ENCODE measurements at places on chromosomes 1 and 21.
A peak's percentile ranks its signal among the peaks of the same experiment; 100 is the strongest.

GRCh38 chr1:29634746-29635335 lies 398.5 kb downstream of the PTPRU start:
- H3K27ac ChIP-seq = no peak overlapping the region
- no peaks in the 10 kb centered on the region for H3K4me1 ChIP-seq
- no peak overlapping the region for H3K4me3 ChIP-seq
- H3K27me3 ChIP-seq = no peaks in the 10 kb centered on the region

DNA sequence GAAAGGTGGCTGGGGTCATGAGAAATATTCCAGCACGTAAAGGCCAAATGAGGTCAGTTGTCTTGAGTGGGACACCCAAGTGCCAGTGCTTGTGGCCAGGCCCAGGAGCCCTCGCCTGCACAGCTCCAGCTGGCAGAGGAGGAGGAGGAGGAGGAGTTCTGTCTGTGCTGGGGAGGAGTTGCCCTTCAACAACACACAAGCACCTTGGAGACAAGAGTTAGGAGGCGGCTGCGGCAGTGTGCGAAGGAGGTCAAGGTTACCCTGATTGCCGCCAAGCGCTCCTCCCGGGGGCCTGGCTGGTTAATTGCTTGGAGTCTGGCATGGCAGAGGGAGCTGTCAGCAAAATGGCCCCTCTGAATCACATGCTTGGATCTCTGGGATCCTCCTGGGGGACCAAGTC lies 45.1 kb downstream of the GRIK3 start:
- DNase-seq = no peak
- H3K4me1 ChIP-seq = no peaks in the 10 kb centered on the region
- no peaks in the 10 kb centered on the region for H3K36me3 ChIP-seq

- H3K4me1 ChIP-seq = no peaks in the 10 kb centered on the region
- H3K36me3 ChIP-seq = no peaks in the 10 kb centered on the region
- H3K4me3 ChIP-seq = no peak overlapping the region
- DNase-seq = no peak
- H3K27me3 ChIP-seq = no peaks in the 10 kb centered on the region
- no peak overlapping the region for H3K27ac ChIP-seq
Observed at GRCh38 chr1:82542766-82543165, 742.0 kb downstream of the ADGRL2 start.

DNA sequence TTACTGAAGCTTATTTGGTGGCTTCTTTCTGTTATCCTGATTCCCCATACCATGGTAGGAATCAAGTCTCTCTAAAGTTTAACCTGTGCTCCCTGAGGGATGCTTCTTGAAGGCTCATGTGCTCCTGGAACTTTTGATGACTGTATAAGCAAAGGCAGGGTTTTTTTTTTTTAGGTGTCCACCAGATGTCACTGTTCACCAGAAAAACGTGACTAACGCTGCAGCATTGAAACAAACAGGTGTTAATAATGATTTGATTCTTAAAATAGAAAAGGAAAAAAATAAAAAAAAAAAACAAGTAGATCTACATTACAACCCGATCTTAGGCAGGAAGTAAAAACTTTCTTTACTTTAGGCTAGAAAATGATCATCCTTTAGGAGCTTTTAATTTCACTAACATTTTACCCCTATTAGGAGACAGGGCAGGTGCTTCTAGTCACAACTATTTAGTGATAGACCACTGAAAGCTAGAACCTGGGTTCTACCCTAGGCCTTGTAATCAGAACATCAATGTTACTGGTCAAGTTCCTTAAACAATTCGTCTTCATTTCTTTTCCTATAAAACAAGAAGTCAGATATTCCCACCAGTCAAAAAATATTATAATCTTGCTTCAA lies 223.0 kb downstream of the PLA2G4A start:
- peaks cover 13% of the 10 kb centered on the region for H3K4me1 ChIP-seq
- no peaks in the 10 kb centered on the region for H3K36me3 ChIP-seq
- no peaks in the 10 kb centered on the region for H3K27me3 ChIP-seq
- H3K4me3 ChIP-seq = no peak overlapping the region

DNA sequence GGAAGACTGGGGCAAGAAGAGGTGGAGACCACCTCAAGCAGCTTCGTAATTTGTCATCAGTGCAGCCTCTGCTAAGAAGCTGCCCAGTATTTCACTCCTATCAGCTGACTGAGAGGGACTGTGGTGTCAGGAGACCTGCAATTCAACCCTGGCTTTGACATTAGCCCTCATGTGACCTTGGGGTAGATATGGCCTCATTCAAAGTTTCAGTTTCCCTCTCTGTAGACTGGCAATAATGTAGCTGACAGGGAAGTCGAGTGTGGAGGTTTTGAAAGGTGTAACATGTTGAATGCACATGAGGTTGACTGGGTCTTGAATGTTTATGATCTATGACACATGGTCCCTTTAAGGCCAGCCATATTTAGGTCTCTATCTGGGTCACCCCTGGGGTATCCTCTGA lies 2.2 kb upstream of the SPRR4 start:
- no peak overlapping the region for H3K4me3 ChIP-seq
- no peak for DNase-seq
- H3K36me3 ChIP-seq = no peaks in the 10 kb centered on the region
- H3K27ac ChIP-seq = no peak overlapping the region
- H3K4me1 ChIP-seq = no peaks in the 10 kb centered on the region

- DNase-seq = no peak
- H3K4me1 ChIP-seq = no peaks in the 10 kb centered on the region
- no peak overlapping the region for H3K4me3 ChIP-seq
Observed at GRCh38 chr1:187665483-187665882, 836.7 kb downstream of the PLA2G4A start.

GRCh38 chr1:230698130-230698529 lies 15.8 kb downstream of the AGT start:
- peaks cover 4% of the 10 kb centered on the region for H3K36me3 ChIP-seq
- H3K4me1 ChIP-seq = no peaks in the 10 kb centered on the region
- no peak overlapping the region for H3K27ac ChIP-seq
- peak; percentile 72 for DNase-seq

Measured in GM23338 (cell line).